MG63 (cell line): ENCODE measurements at places on chromosomes 4 and X.
A peak's percentile ranks its signal among the peaks of the same experiment; 100 is the strongest.

- peak; percentile 92 for DNase-seq
Observed at GRCh38 chrX:129931411-129932015, 25.5 kb downstream of the UTP14A start.

- DNase-seq = no peak
Observed at GRCh38 chr4:48904101-48904500, 2.5 kb downstream of the OCIAD2 start.

DNA sequence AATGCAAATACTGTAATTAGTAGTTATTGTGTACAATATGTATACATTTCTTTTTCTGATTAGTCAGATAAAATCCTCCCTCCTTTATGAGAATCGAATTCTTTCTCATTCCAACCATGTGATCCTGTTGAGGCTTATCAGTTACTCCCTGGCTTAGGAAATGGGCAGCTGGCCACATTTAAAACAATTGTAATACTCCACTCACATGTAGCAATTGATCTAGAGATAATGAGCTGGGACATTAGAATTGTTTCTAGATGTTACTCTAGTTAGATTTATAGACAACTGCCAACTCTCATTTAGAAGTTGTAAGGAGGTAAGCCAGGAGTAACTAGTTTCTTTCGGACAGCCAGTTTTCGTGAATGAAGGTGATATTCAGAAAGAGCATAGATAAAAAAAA lies 859.3 kb upstream of the AADAT start:
- no peak for DNase-seq

GRCh38 chr4:69484011-69484410 lies 11.7 kb downstream of the UGT2B4 start:
- DNase-seq = no peak

DNA sequence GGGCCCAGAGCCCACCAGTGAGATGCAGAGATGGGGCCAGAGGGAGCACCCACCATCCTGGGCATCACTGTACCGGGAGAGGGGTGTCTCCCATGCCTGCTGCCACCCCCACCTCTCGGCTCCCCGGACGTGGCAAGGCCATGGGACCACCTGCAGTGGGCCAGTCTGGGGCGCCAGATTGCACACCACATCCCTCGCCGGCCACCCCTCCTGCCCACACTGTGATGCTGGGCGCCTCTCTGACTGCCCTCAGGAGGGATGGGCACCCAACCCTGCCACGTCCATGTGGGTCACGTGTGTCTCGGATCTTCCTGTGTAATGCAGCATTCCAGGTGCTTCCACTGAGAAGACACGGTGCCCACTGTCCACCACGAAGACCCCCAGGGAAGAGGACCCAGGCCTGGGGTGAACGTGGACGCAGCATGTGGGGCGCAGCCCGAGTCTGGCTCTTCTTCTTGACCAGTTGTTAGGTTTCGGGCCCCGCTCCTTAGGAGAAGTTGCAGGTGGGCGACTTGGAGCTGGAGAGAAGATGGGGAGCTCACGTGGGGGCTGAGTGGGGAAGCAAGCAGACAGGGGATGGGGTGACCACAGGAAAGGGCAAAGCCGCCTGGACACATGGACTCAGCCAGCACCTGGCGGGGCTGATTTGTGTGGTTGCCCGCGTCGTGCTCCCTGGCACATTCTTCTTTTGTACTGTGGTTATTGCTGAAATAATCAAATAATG lies 47.7 kb downstream of the ZFYVE28 start:
- no peak for DNase-seq

DNA sequence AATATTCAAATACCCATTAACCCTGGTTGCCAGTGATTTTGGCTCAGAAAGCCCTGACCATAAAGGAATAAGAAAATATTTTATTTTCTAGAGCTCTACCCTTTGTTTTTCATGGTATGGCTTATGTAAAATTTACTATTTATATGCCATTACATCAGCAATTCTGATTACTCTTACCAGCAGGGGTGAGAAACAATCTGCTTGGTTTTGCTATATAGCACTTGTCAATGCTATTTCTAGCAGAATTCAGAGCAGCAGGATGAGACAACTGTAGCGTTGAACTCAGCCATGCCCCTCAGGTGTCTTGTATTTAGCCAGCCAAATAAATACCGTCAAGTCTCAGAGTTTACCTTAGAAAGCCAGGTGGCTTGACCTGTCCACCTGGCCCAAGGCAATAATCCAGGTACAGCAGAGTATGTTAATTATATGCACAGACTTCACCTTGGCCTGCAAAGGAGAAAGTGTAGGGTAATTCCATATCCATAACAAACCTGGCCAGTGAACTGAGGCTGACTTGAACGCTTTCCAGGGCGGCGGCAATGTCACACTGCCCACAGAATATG lies 1303.5 kb downstream of the RAPGEF2 start:
- DNase-seq = no peak

- DNase-seq = no peak
Observed at GRCh38 chr4:21469438-21470300, 478.9 kb downstream of the KCNIP4 start.

DNA sequence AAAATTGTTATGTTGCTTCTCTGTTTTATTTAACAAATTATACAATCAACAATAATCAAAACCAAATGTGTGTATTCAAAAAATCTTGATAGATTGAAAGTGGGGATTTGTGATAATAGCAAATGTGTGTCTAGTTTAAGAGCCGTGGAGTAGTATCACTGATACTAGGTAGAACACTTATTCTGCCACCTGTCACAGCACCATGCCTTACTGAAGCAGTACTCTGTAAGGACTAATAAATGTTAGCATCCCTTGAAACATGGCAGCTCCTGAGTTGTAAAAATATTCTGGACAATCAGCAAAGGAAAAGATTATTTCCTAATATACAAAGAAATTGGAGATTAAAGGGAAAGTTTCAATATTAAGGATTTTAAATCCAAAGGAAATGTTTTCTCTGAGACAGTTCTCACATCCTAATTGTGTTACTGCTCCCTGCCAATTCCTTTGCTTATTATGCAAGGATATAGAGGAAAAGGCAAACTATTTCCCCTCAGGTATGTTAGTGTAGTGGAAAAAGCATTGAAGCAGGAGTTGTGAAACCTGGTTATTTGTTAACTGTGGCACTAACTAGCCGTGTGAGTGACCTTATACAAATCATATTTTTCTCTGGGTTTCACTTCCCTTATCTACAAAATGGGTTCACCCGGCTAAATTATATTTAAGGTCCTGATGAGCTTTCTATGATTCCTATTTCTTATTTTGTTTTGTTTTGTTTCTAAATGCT lies 303.1 kb downstream of the ARHGAP24 start:
- no peak for DNase-seq

DNA sequence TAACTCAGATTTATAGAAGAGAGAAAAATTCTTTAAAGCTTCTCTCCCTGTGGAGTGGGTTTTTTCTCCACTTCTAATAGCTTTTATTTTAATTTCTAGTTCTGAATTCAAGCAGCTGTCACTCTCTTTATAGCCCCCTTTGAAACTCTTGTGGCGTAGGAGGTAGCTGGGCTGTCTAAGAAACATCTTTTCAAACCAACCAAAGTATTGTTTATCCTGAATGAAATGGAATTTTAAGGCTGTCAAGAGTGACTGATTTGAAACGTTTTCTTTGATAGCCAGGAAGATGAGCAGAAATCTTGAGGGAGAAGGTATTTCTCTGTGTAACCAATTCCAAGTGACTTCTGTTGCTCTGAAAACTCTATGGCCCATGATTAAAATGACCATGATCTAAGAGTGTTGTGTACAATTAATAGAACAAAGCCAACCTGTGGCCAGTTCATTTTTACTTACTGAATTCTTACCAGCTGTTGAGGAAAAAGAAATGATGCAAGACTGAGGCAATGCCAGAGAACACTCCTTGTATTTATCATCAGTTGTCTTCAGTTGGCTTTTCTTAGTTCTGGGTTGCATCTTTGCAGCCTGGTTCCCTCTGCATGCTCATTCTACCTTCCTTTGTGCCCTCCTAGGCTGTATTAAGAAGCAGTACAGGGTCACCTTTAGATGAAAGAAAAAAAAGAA lies 298.4 kb downstream of the ARHGAP10 start:
- DNase-seq = no peak

DNA sequence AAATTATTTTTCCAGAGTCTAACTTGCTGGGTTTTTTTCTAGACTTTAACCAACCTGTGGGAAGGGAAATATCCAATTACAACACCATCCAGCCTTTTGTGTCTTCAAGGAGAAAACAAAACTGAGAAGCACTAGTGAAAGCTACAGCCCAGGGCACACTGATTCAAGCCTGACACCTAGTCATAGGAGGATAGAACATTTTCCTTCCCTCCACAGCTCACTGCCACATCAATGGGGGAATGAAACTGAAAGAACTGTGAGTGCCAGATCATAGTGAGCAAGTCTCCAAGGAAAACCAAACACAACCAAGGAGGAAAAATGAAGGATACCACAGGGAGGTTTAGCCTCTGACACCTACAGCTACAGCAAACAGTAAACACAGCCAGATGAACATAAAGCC lies 43.3 kb upstream of the MAGEA8 start:
- no peak for DNase-seq

DNA sequence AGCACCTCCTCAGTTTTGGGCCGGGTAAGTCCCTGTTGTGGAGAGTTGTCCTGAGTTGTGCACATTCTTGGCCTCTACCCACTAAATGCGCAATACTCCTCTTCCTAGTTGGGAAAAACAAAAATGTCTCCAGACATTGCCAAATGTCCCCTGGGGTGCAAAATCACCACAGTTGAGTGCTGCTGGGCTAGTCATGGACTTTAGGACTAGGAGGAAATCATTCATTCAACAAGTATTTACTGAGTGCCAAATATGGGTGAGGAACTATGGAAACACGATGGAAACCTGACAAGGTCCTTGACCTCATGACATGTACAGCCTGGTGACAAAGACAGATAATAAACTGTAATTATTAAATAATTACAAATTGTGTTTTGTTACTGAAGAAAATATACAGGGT lies 71.6 kb downstream of the STX18 start:
- no peak for DNase-seq

GRCh38 chr4:73421708-73422457 lies 14.1 kb upstream of the AFP start:
- DNase-seq = no peak

- DNase-seq = no peak
Observed at GRCh38 chr4:88940506-88940905, 116.5 kb downstream of the FAM13A start.

DNA sequence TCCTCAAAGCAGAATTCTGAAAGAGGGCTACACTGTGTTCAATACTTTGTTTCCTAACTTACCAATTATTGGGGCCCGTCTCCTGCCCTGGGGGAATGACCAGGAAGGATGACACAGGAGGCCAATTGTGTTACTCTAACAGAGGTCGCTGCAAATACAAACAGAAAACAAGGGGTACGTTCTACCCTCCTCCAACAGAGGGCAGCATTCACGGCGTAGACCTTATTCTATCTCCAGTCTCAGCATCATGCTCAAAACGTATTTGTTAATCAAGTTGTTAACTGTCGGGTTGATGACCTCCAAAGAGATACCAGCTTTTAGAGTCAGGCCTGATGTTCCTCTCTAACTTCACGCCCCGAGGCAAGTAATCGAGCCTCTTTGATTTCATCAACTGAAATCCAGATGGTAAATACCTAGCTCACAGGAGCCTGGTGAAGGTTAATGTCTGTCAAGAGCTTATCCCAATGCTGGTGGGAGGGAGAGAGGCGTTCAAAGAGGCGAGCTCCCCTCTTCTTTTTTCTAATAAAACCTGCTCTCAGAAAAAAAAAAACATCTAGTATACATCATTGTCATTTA lies 181.0 kb upstream of the KCNIP4 start:
- peak; percentile 0 for DNase-seq

DNA sequence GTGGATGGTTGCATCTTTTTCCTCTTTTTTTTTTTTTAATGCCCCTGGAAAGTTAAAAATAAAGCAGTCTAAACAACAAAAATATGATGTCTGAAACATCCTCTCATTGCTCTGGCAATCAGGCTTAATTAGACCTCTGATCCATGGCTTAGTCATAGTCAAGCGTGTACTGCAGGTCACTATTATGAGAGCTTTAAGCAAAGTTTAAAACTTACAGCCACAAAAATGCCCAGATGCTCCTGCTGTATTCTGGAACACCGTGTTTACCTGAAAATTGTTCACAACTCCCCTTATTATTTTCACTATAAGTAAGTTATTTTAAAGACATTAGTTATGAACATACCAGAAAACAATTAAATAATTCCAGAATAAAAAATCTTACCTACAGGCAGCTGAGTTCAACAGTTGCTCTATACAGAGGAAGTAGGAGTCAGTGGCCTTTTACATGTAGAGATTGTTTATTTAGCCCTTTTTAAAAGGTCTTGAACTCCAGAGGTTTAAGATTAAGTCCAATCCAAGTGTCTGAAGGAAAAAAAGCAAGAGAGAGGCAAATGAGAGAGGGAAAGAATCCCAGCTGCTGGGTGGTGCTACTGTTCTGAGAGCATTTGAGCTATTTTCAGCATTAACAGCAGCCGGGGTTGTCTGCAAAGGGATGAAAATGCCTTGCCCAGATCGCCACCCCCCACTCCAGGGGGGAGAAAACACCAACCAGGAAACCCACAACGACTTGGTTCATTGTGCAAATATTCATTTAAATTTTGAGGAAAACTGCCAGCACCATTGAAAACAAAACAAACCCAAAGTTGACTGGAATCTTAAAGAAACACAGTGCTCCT lies 36.9 kb downstream of the SORBS2 start:
- DNase-seq = peak; percentile 91

DNA sequence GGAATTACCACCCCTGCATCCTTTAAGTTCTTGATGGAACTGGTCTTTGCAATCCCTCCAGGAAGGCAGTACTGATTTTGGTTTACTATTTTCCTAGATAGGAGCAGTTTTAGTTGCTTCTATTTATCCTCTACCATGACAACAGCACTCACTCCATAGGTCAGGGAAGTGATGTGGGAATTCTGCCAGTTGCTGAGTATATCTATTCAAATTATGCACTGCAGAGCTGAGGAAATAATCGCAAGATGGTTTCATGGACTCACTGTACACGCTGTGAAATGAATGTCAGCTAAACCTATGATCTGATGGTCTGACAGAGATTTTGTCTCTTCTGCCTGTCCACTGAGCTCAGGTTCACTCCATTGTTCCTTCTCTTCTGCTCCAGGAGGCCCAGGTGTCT lies 135.8 kb downstream of the FAAH2 start:
- no peak for DNase-seq

- DNase-seq = no peak
Observed at GRCh38 chr4:186027405-186027804, 41.6 kb upstream of the TLR3 start.

GRCh38 chrX:67604979-67605703 lies 61.3 kb downstream of the AR start:
- peak; percentile 57 for DNase-seq

- DNase-seq = peak; percentile 70
Observed at GRCh38 chrX:151870602-151871001, 42.1 kb upstream of the MAGEA4 start.

GRCh38 chr4:106246441-106246840 lies 69.6 kb downstream of the TBCK start:
- DNase-seq = no peak

GRCh38 chr4:176779421-176779820 lies 13.3 kb downstream of the VEGFC start:
- DNase-seq = no peak

- DNase-seq = no peak
Observed at GRCh38 chr4:120753854-120754253, 168.7 kb downstream of the PRDM5 start.

- no peak for DNase-seq
Observed at GRCh38 chr4:91502365-91502764, 801.4 kb upstream of the GRID2 start.

- DNase-seq = no peak
Observed at GRCh38 chrX:102669526-102669925, 18.2 kb downstream of the GPRASP1 start.
